ENCODE measurements at places on chromosomes 12 and 14.
A peak's percentile ranks its signal among the peaks of the same experiment; 100 is the strongest.

GRCh38 chr12:4448943-4449850 is 3.6 kb upstream of the FGF6 start:
- DNase-seq = peak; percentile 23

DNA sequence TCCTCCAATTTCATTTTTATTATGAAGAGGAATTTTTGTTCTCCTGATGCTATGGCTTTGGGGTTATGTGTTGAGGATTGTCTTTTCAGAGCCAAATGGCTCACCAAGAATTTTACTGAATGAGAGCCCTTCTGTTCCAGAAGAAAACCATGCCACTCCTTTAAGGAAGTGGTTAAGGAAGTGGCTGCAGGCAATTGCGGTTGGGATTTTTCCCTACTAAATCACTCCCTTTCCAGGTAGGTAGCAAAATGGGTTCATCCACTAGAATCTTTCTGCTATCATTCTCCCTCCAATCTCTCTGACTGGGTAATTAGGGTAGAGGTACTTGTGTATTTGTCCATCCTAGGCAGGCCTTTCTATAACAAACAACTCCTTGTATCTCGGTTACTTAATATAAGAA is 163.1 kb downstream of the TTC8 start:
- peak; percentile 28 for DNase-seq

GRCh38 chr12:126343321-126343720 is 1278.1 kb downstream of the AACS start:
- DNase-seq = no peak

DNA sequence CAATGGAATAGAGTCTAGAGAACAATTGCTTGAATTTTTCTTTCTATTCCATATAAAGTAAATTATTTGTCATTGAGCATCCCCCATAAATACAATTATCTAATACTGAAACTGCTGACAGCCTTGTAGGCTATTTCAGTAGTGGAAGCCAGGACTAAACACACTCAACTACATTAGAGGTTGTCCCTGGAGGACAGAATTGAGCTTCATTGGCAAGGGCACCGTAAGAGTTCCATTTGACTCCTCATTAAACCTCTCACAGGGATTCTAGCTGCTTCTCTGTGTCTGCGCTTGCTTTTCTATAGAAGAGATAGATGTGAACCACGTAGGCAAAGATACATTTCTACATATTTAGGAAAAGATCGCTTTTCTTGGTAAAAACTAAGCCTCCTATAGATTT is 3.5 kb upstream of the PTPRO start:
- no peak for DNase-seq

GRCh38 chr14:102226356-102227125 is 78.4 kb downstream of the MOK start:
- DNase-seq = no peak

DNA sequence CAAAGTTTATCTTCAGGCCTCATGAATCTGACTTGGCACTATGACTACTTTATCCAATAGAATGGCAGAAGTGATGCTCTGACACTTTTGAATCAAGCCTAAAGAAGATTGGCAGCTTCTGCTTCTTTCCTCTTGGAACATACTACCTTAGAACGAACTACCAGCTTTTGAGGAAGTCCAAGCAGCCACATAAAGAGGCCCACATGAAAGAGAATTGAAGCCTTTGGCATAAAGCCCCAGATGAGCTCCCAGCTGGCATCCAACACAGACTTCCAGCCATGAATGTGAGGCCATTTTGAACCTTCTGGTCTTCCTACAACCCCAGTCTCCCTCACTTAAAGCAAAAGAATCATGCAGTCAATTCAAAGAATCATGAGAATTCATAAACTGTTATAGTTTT is 65.8 kb downstream of the EEA1 start:
- DNase-seq = no peak

DNA sequence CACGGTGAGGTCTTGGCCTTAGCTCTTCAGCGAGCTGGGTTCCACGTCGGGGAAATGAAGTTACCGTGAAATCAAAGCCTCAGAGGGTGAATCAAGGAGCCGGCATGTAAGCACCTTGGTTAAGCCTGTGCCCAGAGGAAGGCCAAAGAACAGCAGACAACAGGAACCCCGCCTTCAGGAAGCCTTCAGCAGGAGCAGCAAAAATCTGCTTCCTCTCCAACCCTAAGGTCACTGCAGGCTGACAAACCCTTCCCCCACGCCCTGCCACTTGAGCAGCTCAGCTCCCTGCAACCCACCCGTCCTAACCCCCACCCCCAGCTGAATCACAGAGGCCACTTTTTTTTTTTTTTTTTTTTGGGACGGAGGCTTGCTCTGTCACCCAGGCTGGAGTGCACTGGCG is 72.9 kb upstream of the LTA4H start:
- DNase-seq = no peak

GRCh38 chr12:105443802-105444652 is 113.5 kb downstream of the C12orf75 start:
- no peak for DNase-seq

DNA sequence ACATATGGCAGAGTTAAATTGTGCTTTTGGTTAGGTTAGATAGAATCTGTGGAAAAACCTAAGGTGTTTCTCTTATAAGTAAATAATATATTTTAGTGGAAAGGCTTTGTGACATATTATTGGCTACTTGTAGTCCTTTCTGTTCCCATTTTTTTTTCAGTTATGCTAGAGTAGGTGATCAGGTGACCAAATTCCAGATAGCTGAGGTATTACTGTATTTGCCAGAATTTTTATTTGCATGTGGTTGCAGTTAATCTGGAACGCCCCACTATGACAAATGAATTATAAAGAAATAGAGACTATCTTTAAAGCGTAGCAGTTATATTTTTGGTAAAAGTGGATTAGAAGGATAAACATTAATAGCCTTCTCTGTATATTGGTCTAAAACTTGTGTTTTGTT is 52.0 kb downstream of the ARHGAP5 start:
- DNase-seq = peak; percentile 6

- DNase-seq = peak; percentile 87
Measured at GRCh38 chr12:19712041-19712440, 272.7 kb downstream of the AEBP2 start.

- DNase-seq = no peak
Measured at GRCh38 chr14:92728759-92729364, 19.6 kb downstream of the LGMN start.

- DNase-seq = no peak
Measured at GRCh38 chr12:65534238-65534841, 255.9 kb downstream of the MSRB3 start.

Measured in COLO829 (cell line).